Heart left ventricle (tissue), 16 donors: ENCODE measurements at places on chromosomes 3 and 15. TPM values are rescaled to one million over a fixed set of nuclear protein-coding genes. Genes with fewer than 3 reads are reported as not detected.

Gene ROPN1B
- total RNA-seq = 1.1 TPM

Gene TIMP4
- total RNA-seq = 3.0 TPM

GRCh38 chr3:36796881-36797280 is 32.5 kb upstream of the DCLK3 start:
- no peaks in the 10 kb centered on the region for H3K36me3 ChIP-seq
- DNase-seq = no peak
- H3K27ac ChIP-seq = no peak overlapping the region
- H3K4me3 ChIP-seq = no peak overlapping the region

Gene IP6K2
- total RNA-seq = 26.2 TPM

Gene HTR3E
- total RNA-seq = not detected

GRCh38 chr3:157115069-157116006 is 44.6 kb downstream of the CCNL1 start:
- DNase-seq = no peak
- H3K27ac ChIP-seq = peak overlapping the region; percentile 35
- peaks cover 4% of the 10 kb centered on the region for H3K4me1 ChIP-seq
- no peak overlapping the region for H3K4me3 ChIP-seq
- no peaks in the 10 kb centered on the region for H3K36me3 ChIP-seq

DNA sequence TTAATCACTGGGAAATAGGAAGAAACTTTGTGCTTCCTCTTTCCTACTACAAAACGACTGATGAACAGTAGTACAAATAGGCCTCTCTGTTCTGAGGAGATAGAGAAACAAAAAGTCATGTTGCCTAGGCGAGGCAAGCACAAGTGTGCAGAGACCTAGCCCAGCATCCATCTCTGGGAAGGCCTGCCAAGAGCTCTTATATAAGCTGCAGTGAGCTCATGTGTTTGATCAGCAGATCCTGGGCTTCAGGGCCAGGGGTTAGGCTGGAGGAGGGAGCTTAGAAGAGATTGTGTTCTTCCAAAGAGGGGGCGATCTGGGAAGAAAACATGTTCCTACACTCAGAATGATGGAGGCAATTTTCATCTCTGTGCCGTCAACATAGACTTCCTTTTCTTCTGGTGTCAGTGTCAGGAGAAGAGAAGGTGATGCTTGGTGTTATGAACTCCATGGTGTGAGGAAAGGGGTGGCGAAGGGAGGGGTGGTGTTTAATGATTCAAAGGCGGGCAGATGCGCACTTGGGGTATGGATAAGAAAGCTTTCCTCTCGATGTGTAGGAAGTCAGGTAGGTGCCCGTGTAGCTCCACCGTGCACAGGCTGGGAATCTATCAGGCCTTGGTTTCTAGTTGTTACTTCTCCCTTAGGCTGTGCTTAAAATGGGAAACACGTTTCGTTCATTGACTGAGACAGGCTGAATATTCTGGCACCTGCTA is 29.5 kb upstream of the ETV5 start:
- H3K27ac ChIP-seq = no peak overlapping the region
- H3K27me3 ChIP-seq = no peaks in the 10 kb centered on the region
- H3K4me3 ChIP-seq = no peak overlapping the region

DNA sequence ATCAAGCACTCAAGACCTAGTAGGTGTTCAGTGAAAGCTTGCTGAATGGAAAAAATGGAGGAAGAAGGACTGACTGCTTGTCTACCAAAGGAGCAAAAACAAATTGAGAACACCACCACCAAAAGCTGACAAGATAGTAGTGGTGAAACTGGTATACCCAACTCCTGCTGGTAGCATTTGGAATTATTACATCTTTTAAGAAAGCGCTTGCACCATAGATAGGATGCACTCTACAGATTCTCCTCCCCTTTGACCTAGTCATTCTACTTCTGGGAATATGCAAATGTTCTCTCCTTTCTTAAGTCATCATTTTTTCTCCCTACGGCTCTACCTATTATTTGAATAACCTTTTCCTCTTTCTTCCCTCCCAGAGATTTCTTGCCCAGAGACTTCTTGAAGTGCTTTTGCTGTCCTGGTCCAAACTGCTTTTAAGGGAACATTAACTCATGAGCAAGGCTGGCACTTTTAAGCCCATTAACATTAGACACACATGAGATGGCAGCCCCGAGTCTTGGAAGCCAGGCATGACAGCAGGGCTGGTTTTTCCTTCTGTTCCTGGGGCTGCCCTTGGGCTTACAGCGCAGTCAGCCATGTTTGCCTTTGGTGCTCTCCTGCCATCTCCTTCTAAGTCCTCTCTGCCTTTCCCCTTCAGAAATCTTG is 75.0 kb upstream of the TLE3 start:
- no peak overlapping the region for H3K27ac ChIP-seq
- no peak for DNase-seq
- H3K27me3 ChIP-seq = no peaks in the 10 kb centered on the region

Gene LINGO1
- total RNA-seq = 1.7 TPM

GRCh38 chr15:75542386-75542797 is 36.7 kb downstream of the PTPN9 start:
- no peak overlapping the region for H3K4me3 ChIP-seq
- H3K36me3 ChIP-seq = no peaks in the 10 kb centered on the region
- no peaks in the 10 kb centered on the region for H3K27me3 ChIP-seq
- DNase-seq = no peak

DNA sequence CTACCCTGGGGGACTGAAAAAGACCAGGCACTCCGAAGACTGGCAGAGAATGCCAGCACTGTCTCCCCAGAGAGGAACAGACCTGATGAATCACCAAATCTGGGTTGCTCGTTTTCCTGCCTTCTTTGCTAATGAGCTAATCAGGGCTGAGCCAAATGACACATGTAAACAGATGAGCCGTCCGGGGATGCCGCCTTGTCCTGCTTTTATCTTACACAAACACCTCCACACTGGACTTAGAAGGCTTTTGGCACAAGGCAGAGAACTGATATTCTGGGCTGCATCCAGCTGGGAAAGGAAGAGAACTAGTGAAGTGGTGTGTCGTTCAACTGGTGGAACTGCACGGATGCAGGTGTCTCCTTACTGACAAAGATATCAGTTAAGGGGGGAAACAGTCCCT is 88.1 kb downstream of the MECOM start:
- DNase-seq = no peak
- peaks cover 8% of the 10 kb centered on the region for H3K4me1 ChIP-seq
- H3K27me3 ChIP-seq = no peaks in the 10 kb centered on the region
- H3K27ac ChIP-seq = no peak overlapping the region
- H3K4me3 ChIP-seq = no peak overlapping the region

Gene SLC12A6
- total RNA-seq = 22.0 TPM

GRCh38 chr15:29046281-29046810 is 160.6 kb downstream of the APBA2 start:
- H3K36me3 ChIP-seq = no peaks in the 10 kb centered on the region
- DNase-seq = no peak
- H3K27me3 ChIP-seq = no peaks in the 10 kb centered on the region
- no peak overlapping the region for H3K4me3 ChIP-seq
- H3K4me1 ChIP-seq = no peaks in the 10 kb centered on the region

DNA sequence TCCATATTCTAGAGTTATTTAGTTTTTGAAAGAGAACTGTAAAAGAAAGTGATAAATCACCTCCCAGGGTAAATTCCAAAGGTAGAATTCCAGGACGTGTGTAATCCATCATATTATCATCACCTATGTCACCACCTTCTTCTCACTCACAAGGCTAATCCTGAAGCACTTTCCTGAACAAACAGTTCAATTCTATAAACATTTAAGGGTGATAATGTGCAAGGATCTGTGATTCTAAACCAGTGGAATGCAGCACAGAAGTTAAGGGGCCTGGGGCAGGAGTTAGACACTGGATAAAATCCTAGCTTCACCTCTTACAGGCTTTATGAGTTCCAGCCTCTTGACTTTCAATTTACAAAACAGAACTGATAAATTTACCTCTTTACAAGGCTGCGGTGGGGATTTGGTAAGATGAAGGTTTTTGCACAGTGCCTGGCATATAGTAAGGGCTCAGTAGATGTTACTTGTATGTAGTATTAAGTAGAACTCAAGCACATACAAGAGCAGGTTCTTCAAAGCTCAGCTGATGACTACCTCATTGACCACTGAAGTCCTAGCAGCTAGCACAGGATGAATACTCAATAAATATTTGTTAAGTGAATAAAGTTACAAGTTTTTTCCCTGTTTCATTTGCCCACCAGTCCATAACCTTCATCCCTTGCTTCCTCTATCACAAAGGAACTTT is 47.3 kb upstream of the CCDC80 start:
- H3K4me3 ChIP-seq = no peak overlapping the region
- no peak for DNase-seq
- H3K36me3 ChIP-seq = no peaks in the 10 kb centered on the region
- H3K27ac ChIP-seq = no peak overlapping the region
- no peaks in the 10 kb centered on the region for H3K4me1 ChIP-seq

- H3K27me3 ChIP-seq = no peaks in the 10 kb centered on the region
- H3K27ac ChIP-seq = no peak overlapping the region
- no peaks in the 10 kb centered on the region for H3K36me3 ChIP-seq
- H3K4me3 ChIP-seq = no peak overlapping the region
- peaks cover 5% of the 10 kb centered on the region for H3K4me1 ChIP-seq
Observed at GRCh38 chr3:93989241-93989640, 9.3 kb downstream of the ARL13B start.

Gene STAG1
- total RNA-seq = 15.4 TPM

Gene RPL22L1
- total RNA-seq = 16.9 TPM

- no peak for DNase-seq
- no peaks in the 10 kb centered on the region for H3K4me1 ChIP-seq
- no peak overlapping the region for H3K4me3 ChIP-seq
- H3K36me3 ChIP-seq = no peaks in the 10 kb centered on the region
Observed at GRCh38 chr3:18951333-18951732, 197.0 kb upstream of the KCNH8 start.

Gene TRAT1
- total RNA-seq = not detected

- no peak overlapping the region for H3K4me3 ChIP-seq
- H3K4me1 ChIP-seq = no peaks in the 10 kb centered on the region
- no peaks in the 10 kb centered on the region for H3K27me3 ChIP-seq
- H3K36me3 ChIP-seq = no peaks in the 10 kb centered on the region
- H3K27ac ChIP-seq = no peak overlapping the region
- DNase-seq = no peak
Observed at GRCh38 chr3:125085166-125085565, 29.4 kb upstream of the HEG1 start.

DNA sequence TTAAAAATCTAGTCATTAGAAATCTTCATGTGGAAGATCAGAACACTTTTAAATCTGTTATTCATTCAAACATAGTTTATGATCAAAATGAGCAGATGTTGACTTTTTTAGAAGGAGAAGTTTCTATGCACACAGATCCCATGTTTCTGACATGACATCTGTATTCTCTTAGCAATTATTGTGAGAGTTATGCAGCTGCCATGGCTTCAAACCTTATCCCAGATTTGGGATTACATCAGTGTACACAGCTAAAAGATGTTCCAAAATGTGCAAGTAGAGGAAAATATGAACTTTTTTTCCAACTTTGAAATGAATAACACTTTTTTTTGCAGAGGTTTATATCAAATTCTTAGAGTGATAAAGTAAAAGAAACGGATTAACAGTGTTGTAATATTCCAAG is 1166.9 kb downstream of the ZPLD1 start:
- no peaks in the 10 kb centered on the region for H3K27me3 ChIP-seq
- H3K27ac ChIP-seq = no peak overlapping the region
- H3K4me3 ChIP-seq = no peak overlapping the region
- no peaks in the 10 kb centered on the region for H3K36me3 ChIP-seq

DNA sequence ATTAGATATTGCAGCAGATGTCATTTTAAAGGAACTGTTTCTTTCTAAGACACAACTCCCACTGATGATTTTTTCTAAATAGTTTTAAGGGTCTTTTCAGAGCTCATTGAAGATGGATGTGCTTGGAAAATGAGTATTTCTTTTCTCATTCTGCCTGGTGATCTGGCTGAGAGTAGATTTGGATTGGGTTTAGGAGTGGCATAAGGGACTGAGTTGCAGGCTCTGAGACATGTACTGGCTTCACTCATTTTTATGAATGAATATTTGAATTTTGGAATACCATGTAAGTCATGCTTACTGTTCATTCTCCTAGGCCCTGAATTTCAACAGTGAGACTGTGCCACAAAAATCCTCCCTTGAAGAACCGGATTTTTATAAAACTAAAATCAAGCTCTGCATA is 6.5 kb downstream of the IL12A start:
- H3K27me3 ChIP-seq = no peaks in the 10 kb centered on the region
- no peak overlapping the region for H3K4me3 ChIP-seq
- no peak overlapping the region for H3K27ac ChIP-seq
- peaks cover 1% of the 10 kb centered on the region for H3K4me1 ChIP-seq
- DNase-seq = no peak

DNA sequence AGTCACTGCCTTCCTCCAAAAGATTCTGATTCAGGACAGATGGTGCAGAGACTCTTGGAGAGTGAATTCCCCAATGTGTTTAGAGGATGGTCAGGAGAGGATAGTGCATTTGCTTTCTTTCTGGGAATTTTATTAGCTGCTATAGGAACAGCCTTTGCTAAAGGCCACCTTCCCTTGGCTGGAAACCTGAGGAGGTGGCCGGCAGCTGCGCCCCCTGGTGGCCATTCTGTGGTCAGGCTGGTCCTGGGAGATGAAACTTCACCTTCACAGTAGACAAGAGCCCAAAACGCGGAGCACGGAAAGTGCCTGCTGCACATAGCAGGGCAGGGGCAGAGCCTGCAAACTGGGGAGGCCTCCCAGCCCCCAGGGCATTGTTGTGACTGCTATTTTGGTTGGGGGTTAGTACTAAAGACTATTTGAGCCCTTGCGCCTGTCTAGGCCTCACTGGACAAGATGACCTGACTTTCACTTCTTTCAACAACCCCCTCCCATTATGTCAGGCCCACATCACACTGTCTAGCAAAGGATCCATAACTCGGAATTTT is 34.3 kb downstream of the SEC22C start:
- DNase-seq = peak; percentile 73
- peak overlapping the region; percentile 50 for H3K27ac ChIP-seq
- H3K36me3 ChIP-seq = peaks cover 11% of the 10 kb centered on the region
- peaks cover 4% of the 10 kb centered on the region for H3K4me1 ChIP-seq
- no peaks in the 10 kb centered on the region for H3K27me3 ChIP-seq
